Diencephalon (tissue), 1 donor: ENCODE measurements at places on chromosomes 13 and 19. TPM values are rescaled to one million over a fixed set of nuclear protein-coding genes. Genes with fewer than 3 reads are reported as not detected.

EMP3 gene
- total RNA-seq, result 4.6 TPM

MATK gene
- total RNA-seq, result 25.1 TPM

NKG7 gene
- total RNA-seq, result 0.46 TPM

LILRA1 gene
- total RNA-seq, result 0.23 TPM

GAPDHS gene
- total RNA-seq, result not detected

ZNF304 gene
- total RNA-seq, result 19.8 TPM

MUC16 gene
- not detected for total RNA-seq

ZNF534 gene
- total RNA-seq, result 2.8 TPM

PLIN4 gene
- 0.23 TPM for total RNA-seq

LGALS14 gene
- 1.4 TPM for total RNA-seq

PLK5 gene
- total RNA-seq, result 0.23 TPM

PRRG2 gene
- 1.2 TPM for total RNA-seq

ANKLE1 gene
- total RNA-seq, result 0.92 TPM

CEACAM4 gene
- not detected for total RNA-seq

IZUMO2 gene
- total RNA-seq, result not detected

FUT2 gene
- 0.46 TPM for total RNA-seq

LIPE gene
- total RNA-seq, result 15.2 TPM

ZNF813 gene
- total RNA-seq, result 5.5 TPM

CEACAM6 gene
- total RNA-seq, result under 0.01 TPM

IL17D gene
- total RNA-seq, result 19.1 TPM
